ENCODE measurements at places on chromosomes 11 and 22.

DNA sequence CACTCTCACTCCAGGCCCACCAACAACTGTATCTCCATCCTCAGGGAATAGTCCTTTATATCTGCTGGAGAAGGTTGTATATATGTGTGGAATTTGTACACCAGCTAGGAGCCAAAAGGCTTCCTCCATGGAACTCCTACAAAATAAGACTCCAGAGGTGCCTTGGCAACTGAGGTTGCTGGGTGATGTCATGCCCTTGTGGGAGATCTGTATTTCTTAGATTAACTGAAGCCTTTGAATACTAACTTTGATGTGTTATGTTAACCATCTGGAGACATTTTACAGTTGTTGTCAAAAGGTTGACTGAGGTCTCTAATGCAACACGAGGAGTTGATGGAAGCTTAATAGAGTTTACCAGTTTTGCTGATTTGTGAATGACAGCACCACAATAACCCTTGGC is 139.5 kb upstream of the TTC12 start:
- no peak for DNase-seq

DNA sequence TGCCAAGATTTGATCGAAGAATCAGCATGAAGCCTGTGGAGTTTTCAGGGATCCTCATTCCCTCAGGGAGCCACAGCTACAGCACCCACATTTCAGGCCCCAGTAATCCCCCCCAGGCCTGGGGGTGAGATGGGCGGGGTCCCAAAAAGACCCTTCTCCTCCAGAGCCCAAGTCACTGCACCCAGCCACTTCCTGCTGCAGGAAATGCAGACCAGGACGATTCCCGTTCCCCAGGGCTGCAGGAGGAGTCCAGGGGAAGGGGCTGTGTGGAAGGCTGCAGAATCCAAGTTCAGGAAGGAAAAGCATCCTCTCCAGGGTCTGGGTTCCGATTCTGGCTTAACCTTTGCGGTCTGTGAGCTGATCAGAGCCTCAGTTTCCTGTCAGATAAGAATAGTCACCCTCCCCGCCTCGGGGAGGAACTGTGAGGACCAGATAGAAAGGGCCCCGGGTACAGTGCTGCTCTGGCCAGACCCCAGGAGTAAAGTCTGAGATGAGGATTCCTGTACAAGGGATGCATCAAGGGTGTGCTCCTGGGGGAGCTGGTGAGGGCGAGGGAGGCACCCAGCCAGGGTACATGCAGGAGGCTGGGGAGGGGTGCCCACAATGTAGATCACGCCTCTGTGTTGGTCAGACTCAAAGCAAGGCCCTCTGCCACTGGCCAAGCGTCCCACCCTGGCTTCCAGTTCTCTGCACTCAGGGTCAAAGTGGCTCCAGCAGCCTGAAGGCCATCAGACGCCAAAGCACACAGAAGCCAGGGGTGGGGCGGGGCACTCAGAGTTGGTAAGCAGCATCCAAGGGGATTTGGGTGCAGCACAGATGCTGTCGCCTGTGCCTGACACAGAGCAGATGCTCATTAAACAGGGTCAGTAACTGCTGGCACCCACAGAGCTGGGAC is 30.1 kb upstream of the TP53I11 start:
- DNase-seq, result no peak

- DNase-seq, result no peak
Measured at GRCh38 chr22:48576333-48577013, 1251.2 kb downstream of the BRD1 start.

GRCh38 chr11:472816-473215 is 22.7 kb downstream of the PTDSS2 start:
- no peak for DNase-seq

GRCh38 chr11:95344932-95345642 is 114.1 kb upstream of the SESN3 start:
- DNase-seq, result no peak

DNA sequence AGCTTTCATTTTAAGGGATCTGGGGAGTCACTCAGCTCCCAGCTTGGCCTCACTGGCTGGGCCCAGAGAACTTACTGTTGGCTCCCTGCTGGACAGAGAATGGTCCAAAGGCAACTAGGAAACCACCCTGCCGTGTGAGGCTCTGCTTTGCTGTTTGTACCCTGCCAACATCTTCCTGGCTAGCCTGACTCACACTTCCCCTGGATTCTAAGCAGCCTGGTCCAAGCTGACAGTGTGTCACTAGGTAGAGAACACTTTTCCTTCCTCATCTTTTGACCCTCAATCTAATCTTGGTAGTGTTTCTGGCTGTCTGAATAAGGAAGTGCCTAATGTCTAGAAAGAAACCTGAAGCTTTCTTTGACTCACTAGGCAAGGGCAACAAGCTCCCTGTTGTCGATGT is 76.7 kb downstream of the FAR1 start:
- DNase-seq, result no peak

DNA sequence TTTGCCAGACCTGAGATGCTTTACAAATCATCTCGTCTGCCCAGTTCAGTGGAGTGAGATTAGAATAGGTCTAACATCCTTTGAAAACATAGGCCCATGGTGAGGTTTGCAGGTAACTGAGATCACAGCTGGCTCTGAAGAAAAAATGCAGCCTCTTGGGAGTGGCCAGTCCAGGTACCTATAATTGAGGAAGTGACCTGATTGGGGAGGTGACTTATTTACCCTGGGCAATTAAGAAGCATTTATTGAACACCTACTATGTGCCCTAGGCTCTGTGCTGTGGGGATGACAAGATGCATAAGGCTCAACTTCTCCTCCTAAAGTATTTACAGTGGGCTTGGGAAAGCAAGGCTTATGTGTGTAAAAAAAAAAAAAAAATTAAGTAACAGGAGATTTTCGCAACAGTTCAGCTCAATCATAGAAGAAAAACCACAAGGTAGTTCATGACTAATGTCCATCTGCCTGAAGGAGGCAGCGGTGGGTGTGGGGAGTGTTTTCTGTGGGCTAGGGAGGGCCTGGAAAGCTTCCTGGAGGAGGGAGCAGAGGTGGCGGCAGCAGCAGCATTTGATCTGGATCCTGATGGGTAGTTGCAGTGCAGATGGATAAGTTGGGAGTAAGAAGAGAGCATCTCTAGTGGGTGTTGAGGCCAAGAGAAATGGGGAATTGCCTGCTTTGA is 16.1 kb downstream of the MICAL2 start:
- no peak for DNase-seq

DNA sequence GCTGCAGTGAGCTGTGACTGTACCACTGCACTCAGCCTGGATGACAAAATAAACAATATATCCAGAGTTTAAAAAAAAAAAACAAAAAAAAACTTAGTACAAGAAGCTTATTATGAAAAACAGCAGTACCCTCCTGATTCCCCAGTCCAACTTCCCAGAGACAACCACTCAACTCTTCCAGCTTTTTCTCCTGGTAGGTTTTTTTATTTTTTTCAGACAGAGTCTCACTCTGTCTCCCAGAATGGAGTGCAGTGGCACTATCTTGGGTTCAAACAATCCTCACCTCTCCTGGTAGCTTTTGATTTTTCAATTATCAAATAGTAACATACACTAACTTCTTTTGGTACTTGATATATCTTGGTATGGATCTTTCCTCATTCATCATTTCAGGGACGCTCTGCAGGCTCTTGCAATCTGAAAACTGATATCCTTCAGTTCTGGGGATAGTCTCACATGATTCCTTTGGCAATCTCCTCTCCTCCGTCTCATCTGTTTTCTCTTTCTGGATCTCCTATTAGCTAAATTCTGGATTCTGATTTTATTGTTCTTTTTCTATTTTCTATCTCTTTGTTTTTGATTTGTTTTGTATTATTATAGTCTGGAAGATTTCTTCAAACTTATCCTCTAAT is 44.9 kb downstream of the ALG9 start:
- no peak for DNase-seq

DNA sequence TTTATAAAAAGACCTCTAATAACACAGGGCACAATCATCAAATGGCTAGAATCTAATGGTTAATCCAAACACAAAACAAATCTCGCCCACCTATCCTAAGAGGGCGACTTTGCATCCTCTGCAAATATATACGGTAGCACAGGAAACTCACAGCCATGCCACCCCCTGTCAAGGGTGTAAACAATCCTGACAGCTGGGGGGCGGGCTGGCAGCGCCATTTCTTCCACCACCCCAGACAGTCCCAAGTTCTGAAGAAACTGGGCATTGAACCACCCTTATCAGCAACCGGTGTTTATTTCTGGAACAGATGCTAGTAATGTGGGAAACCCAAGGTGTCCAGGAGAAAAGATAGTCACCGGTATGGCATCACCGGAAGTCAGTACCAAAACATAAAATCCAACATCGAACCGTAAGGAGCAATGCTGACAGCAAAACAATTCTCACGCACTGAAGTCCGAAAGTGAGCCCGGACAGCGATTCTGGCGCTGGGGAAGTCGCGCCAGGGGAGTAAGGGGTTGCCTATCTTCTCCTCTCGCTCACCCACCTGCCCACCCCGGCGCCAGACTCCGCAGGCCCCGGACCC is 825 bp downstream of the FBXO3 start:
- no peak for DNase-seq

- DNase-seq, result no peak
Measured at GRCh38 chr11:86891036-86891435, 64.2 kb downstream of the FZD4 start.

DNA sequence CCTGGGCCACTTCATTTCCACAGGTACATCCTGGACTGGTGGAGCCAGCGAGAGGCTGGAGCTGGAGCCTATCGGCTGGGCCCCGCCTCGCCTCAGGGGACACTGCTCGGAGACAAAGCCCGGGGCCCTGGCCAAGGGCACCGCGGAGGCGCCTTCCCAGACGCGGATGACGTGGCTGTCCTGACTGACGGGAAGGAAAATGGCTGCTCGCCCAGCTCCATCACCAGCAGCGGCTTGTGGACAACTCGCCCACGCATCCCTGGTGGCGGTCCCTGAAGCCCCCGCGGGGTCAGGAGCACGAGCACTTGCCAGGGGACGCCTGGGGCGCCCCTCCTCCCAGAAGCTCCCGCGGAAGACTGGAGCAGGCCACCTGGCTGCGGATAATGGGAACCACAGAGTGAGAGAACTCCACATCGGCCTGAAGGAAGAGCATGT is 49.6 kb downstream of the CECR2 start:
- no peak for DNase-seq

DNA sequence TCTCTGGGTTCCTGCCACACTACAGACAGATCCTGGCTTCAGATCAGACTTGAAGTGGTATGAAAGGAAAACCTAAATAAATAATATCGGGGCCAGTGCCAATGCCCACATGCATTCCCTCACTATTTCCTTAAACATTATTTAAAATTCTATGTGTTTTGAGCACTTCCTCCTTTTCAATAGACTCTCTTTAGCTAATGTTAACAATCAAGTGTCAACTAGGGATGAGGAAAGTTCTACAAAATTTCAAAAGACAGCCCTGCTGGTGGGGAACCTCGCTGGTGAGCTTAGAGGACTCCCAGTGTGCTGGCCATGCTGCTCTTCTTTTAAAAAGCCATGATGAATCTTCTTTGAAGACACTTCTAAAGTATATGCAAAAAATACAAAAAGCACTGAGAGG is 87.5 kb downstream of the ENTHD1 start:
- DNase-seq, result no peak

DNA sequence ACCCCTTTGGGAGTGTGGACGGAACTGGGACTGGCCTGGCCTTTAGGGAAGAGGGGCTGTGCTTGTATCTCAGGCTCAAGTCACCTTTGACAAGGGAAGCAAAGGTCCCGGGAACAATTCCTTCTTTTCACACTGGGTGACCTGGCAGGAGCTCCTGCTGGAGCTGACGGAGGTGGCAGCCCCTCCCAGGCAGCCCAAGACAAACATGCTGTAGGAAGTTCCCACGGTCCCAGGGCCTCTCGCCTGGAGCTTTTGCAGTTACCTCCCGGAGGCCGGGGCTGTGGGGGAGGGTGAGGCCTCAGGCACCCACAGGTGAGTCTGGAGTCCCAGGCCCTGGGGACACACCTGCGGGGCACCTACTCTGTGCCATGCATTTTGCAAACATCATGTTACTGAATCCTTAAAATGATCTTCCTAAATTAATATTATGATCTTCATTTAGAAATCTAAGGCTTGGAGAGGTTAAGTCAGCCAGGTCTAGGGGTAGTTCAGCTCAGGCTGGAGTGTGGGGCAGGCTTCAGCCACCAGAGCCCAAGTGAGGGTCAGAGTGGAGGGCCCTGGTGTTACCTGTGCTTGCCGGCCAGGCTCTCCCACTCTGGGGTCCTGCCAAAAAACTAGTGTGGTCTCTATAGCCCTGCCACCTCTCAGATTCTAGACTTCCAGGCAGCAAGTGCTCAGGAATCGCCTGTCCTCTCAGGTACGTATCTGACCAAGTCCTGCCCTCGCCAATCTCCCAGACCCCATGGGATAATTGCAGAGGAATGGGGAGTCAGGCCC is 15.7 kb upstream of the MYEOV start:
- no peak for DNase-seq

DNA sequence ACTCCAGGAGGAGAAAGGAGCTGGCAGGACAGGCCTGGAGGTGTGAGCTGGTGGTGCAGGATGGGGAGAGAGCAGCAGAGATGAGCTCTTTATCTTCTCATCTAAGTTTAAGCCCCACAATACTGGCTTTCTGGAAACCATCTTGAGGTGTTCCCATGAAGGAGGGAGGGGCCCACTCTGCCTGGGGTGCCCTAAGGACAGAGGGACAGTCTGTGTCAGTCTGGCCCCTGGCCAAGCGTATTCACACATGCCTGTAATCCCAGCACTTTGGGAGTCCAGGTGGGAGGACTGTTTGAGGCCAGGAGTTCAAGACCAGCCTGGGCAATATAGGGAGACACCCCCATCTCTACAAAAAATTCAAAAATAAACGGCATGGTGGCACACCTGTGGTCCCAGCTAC is 8.9 kb downstream of the SERHL2 start:
- no peak for DNase-seq

All from muscle of arm (tissue), 14 donors.